Suppressor macrophage treated with lipopolysaccharide for 1 hour (primary cell): ENCODE measurements at places on chromosomes 11 and 22.
A peak's percentile ranks its signal among the peaks of the same experiment; 100 is the strongest.

- DNase-seq: no peak
Measured at GRCh38 chr11:7582338-7582985, 68.7 kb downstream of the PPFIBP2 start.

GRCh38 chr11:125372088-125372487 lies 124.0 kb downstream of the FEZ1 start:
- DNase-seq: no peak

- DNase-seq: no peak
Measured at GRCh38 chr11:123174196-123175183, 20.6 kb downstream of the CLMP start.

GRCh38 chr11:58497951-58498350 lies 10.0 kb downstream of the OR5B21 start:
- DNase-seq: no peak

DNA sequence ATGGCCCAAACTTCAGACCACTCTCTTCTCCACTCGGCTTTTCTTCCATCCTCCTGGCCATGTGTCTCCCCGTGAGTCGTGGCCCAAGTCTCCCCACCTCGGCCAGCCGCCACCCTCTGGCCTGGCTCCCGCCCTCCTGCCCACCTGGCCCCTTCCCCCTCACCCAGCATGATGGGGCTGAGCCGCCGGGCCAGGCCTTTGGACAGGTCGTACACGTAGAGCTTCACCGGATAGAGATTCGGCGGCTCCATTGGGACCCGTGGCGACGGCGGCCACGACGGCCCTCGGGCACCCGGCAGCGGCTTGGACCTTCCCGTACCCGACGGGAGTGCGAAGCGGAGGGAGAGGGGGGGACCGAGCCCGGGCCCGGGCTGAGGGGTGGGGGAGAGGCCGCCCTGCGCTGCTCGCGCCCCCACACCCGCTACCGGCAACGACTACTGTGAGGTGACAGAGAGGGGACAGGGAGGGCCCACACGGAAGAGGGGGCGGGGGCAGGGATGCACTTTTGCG lies at the start of gene DESI1:
Gene DESI1, minus strand, starts transcription at position 455 of the 510 bp plus-strand sequence. Its CDS starts 204 bp downstream, at position 251.
- no peak for DNase-seq

GRCh38 chr11:690738-691633 lies 4.0 kb downstream of the DEAF1 start:
- DNase-seq: no peak

GRCh38 chr22:22037740-22038139 lies 55.2 kb upstream of the TOP3B start:
- no peak for DNase-seq

GRCh38 chr22:44143579-44143978 lies 37.1 kb upstream of the PARVG start:
- no peak for DNase-seq

GRCh38 chr11:117361432-117361831 lies 33.8 kb downstream of the CEP164 start:
- no peak for DNase-seq

GRCh38 chr11:75182664-75183063 lies 31.8 kb downstream of the SLCO2B1 start:
- DNase-seq: no peak

DNA sequence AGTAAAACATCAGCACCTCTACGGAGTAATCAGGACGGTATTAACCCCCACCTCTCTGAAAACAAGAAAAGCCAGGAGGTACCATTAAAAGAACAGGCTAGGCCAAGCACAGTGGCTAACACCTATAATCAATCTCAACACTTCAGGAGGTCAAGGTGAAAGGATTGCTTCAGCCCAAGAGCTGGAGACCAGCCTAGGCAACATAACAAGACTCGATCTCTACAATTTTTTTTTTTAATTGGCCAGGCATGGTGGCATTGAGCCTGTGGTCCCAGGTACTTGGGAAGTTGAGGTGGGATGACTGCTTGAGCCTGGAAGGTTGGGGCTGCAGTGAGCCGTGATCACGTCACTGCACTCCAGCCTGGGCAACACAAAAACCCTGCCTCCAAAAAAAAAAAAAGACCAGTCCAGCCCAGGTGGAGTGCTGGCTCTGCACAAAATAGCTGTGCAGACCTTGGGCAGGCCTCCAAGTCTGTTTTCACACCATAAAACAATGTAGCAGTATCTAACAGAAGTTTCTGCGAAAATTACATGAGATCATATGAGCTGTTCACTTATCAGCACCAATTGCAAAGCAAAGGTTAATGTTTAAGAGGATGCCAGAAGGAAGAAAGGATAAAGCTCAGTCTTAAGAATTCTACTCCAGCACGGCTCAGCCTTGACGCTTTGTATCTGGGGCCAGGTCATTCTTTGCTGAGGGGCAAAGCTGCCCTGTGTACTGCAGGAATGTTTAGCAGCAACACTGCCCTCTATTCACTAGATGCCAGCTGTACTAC lies 14.8 kb downstream of the CHKA start:
- DNase-seq: no peak

- no peak for DNase-seq
Measured at GRCh38 chr11:6745465-6746015, 26.2 kb downstream of the OR2AG2 start.

- DNase-seq: peak; percentile 81
Measured at GRCh38 chr11:104856607-104857006, 41.7 kb downstream of the CASP12 start.

DNA sequence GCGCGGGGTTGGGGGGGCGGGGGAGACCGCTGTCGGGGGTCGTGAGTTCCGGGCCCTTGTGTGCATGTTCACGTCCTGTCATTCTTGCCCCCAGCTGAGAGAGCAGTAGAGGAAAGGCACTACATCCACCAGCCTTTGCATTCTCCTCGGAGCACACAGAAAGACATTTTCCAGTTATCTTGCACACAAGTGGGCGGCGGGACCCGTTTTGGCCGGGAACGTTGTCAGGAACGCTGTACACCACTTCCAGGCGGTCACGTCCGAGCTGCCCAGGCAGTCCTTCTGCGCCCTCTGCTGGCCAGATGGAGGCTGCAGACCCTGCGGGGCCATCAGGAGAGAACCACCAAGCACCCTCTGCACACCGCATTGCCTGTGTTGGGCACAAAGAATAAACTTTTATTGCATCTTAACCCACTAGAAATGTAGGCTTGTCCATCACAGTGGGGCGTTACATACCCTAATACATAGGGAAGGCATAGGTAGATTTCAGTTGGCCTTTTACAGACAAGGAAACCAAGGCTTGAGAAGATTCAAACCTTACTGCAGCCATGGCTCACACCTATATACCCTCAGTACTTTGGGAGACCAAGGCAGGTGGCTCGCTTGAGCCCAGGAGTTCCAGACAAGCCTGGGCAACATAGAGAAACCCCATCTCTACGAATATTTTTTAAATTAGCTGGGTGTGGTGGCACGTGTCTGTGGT lies 2.8 kb upstream of the CDKN1C start:
- peak; percentile 94 for DNase-seq

GRCh38 chr22:49767355-49768062 lies 60.2 kb downstream of the BRD1 start:
- DNase-seq: peak; percentile 83

GRCh38 chr11:9525116-9525515 lies 48.4 kb upstream of the WEE1 start:
- no peak for DNase-seq

DNA sequence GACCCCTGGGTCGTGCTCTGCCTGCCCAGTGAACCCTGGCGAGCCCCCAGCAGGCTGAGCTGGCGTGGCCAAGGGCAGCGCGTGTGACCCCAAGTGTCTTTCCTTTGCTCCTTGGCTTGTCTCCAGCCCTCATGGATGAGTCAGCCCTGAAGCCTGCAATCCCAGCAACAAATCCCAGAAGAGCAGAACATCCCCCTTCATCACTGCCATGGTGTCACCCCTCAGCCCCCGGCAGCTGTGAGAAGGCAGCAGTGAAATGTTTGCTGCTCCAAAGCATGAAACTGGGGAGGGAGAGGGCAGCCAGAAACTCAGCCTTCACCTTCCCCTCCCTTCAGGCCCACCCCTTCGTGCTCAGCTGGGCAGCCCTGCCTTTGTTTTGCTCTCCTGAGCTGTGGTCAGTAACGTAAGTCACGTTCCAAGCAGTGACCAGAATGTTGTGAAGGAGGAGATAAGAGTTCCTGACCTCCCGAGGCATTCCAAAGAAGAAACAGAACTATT lies 29.8 kb downstream of the ADAMTS15 start:
- no peak for DNase-seq

- no peak for DNase-seq
Measured at GRCh38 chr11:27921472-27921871, 186.5 kb downstream of the KIF18A start.

GRCh38 chr11:36390963-36391471 lies 94.9 kb downstream of the PRR5L start:
- peak; percentile 87 for DNase-seq

DNA sequence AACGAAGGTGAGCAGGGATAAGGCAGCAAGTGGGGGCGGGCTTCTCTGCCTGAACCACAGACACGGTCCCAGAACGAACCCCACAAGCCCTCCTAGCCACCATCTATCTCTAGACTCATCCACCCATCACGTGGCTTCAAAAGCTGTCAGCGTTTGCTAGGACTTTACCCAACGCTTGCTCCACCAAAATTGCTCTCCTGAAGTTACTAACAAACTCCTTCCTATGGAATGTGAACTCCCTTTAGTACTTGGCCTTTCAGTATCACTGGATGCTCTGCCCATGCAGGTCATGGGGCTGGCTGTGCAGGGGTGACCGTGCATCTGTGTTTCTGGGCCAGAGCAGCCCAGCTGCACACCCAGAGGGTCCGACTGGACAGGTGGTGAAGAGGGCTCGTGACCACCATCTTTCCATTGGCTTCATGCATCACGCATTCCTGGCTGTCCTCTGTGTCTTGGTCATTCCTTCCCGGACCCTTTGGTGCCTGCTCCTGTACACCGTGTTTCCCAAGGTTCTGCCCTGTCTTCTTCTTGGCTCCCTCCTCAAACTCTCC lies 85.1 kb downstream of the MYO7A start:
- no peak for DNase-seq

GRCh38 chr11:112734207-112734606 lies 227.0 kb upstream of the NCAM1 start:
- peak; percentile 50 for DNase-seq

GRCh38 chr22:17013396-17014100 lies 5.5 kb upstream of the GAB4 start:
- DNase-seq: no peak

DNA sequence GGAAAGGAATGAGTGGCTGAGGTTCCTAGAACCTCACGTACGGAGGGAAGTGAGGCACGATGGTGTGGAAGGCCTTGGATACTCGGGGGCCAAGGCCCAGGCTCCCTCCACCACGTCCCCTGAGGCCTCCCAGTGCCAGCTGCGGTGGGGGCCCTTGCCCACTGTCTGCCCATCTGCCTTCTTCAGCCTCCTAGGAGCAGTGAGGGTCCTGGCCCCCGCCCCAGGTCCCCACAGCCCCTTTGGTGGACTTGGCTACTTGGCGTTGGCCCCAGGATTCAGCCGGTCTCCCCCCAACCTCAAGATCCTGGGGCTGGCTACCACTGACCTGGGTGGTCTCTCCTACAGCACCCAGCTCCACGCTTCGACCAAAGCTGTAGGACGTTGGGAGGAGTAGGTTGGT lies 373.6 kb downstream of the TBC1D22A start:
- no peak for DNase-seq

- DNase-seq: no peak
Measured at GRCh38 chr11:39345834-39346442, 2113.5 kb downstream of the LRRC4C start.

GRCh38 chr22:40473703-40474102 lies 103.3 kb downstream of the SGSM3 start:
- no peak for DNase-seq

GRCh38 chr11:46296528-46297448 lies 19.3 kb downstream of the CREB3L1 start:
- no peak for DNase-seq

DNA sequence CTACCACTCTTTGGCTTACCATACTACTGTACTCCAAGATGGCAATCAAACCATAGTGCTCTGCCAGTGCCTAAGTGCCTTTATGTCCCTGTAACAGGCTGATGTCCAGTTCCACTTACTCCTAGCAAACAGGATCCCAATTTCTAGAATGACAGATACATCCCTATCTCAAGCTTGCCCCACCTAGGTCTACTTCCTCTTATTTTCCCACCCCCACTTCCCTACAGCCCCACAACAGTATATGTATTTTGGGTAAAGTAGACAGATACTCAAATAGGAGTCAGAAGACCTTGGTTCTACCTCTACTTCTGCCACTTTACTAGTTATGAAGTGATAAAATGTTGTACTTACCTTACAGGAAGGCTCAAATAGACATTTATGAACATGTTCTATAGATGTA lies 24.1 kb downstream of the SIK3 start:
- DNase-seq: peak; percentile 61

DNA sequence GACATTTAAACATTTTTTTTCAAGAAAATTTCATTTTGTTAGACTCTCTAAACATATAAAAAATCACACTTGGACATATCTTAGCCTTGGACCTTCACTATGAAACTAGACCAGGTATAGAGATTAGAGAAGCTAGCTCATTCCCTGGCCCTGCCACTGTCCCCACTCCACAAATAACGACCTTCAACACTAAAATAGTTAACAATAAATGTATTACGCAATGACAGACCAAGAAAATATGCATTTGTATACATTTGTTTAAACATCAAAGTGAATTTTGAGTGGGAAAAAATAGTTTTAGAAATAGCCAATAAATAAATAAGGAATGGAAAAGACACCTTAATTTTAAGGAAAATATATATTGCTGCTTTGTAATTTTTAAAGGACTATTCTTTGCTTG lies 20.9 kb downstream of the OR5J2 start:
- DNase-seq: no peak

GRCh38 chr11:131356206-131356605 lies 14.2 kb upstream of the NTM start:
- DNase-seq: no peak

GRCh38 chr11:77416357-77416756 lies 57.5 kb downstream of the PAK1 start:
- no peak for DNase-seq

- DNase-seq: no peak
Measured at GRCh38 chr11:45300715-45301114, 14.6 kb upstream of the SYT13 start.

DNA sequence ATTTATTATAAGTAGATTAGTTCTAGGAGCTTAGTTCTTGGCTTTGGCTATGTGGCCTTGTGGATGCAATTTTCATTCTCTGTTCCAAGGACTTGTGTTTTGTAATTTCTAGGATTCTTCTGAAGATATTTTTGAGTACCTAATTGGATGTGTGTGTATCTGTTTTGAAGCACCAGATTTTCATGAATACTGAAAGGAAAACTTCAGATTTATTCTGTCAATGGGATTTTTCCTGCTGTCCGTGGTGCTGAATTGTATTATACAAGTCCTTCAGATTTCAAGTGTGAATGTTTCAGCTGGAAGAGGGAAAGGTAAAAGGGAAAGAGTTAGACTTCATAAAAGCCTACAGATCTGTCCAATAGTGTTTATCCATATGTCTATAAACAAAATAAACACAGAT lies 18.2 kb upstream of the SYN3 start:
- DNase-seq: peak; percentile 21

DNA sequence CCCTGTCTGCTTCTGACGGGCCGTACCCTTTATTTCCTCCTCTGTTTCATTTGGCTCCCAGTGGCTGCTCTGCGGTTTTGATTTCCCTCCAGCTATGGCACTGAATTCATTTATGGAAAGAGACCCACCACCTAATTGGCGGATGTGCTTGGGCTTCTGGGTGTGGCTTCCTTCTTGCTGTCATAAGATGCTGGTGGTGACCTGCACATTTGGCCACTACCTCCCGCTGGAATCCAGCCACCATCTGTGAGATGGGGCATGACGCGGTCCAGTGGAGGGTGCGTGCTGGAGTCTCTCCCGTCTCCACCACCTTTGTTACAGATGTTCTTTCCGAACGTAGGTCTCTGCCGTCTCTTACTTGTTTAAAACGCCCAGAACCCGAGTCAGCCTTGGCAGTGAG lies 47.7 kb upstream of the FADD start:
- DNase-seq: no peak
